ENCODE measurements at places on chromosomes 6 and 20.

- no peak for DNase-seq
Observed at GRCh38 chr6:101263596-101263995, 129.9 kb upstream of the GRIK2 start.

DNA sequence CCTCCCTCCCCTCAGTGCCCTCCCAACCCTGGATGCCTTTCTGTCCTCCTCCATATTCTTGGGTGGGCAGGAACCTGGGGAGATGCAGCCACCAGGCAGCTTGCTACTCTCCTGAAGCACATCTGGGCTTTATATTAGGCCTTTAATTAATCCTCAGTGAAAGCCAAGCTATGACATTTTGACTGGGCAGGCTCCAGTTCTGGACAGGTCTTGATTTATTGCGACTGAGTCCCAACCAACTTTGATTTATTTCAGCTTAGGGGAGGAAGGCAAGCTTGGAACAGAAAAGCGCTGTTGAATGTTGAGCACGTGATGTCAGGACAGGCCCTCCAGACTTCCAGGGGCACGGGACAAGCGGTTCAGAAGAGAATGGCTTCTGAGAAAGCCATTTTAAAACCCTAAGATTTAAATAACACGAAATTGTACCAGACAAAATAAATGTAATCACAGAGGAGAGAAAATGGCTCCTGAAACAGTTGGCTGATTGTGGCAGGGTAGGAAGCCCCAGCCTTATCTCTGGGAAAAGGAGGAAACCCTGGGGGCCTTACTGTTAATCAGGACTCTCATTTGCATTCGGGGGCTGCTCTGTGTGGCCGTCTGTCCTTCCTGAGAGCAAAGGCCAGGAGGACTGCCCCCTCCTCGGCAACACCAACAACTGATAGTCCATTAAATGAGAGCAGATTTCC lies 294.2 kb downstream of the FOXC1 start:
- no peak for DNase-seq

DNA sequence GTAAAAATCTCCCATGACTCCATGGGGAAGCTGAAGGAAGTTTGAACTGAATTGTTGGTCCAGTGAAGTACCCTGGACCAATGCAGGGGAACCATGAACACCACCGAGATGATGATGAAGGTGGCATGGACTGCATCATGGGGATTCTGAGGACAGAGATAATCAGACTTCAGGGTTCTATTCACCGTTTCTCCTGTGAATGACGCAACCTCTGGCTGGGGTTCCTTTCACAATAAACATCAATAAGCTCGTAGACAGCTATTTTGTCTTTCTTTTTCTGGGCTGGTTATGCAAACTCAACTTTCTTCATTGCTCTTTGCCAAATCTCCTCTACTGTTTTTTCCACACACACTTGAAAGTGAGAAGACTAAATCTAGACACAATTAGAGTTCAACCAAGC lies 87.9 kb upstream of the NKX2-2 start:
- DNase-seq: no peak

DNA sequence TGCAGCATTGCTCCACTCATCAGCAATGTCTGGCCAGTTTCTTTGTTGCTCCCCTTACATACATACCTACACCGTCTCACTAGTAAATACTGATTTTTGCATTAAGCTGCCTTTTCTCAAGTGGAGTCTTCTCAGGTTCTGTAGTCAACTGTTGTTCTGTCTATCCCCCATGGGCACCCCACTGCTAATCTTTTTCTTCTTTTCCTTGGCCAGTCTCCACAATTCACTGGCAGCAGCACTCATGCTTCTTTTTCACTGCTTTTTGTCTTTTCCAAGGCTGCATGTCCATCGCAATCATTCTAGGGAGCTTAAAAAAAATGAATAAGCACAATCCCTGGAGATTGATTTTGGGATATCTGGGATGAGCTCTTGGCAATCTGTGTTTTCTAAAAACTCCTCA lies 10.3 kb upstream of the ERVFRD-1 start:
- DNase-seq: no peak

- DNase-seq: no peak
Observed at GRCh38 chr6:41626917-41627316, 11.4 kb upstream of the MDFI start.

DNA sequence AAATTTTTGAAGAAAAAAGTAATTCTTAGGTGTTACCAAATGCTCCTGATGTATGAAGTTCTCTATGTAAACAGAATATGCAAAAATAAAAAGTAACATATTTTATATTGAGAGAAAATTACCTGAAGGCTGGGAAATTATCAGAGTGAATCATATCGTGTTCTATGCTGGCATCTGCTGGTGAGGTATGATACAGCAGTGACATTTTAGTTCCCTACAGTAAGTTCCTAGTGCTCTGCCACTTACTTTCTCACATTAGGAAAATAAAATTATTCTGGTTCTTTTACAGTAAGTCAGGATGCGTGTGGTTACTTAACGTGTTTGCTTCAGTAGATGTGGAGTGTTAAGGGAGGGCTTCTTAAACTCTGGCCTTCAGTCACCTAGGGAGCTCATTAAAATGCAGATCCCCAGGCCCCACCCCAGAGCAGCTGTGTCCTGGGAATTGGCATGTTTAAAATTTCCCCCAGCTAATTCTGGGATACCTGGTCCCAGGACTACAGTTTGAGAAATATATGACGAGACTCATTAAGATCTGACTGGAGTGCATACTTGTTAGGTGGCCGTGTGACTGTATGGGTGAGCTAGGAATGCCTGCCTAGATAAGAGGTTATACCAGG lies 3.2 kb downstream of the ACTR5 start:
- no peak for DNase-seq

- DNase-seq: no peak
Observed at GRCh38 chr20:33401921-33402369, 626 bp upstream of the CDK5RAP1 start.

DNA sequence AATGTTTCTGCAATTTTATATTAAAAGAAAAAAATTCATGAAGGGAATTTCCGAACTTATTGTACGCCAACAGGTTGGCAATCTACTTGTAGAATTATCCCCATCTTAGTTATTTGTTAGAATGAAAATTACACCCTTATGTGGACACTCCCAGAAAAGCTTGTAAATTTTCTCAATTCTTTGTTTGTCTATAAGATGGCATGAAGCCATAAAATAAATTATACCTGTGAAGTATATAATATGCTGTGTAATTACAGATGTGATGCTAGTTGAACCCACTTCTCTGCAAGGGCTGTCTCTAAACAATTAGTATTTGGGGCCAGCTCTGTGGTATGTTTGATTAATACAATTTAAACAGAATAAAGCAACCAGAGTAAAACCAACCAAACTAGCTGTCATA lies 52.1 kb upstream of the DSP start:
- no peak for DNase-seq

GRCh38 chr6:167058261-167058660 lies 59.1 kb downstream of the CEP43 start:
- no peak for DNase-seq

DNA sequence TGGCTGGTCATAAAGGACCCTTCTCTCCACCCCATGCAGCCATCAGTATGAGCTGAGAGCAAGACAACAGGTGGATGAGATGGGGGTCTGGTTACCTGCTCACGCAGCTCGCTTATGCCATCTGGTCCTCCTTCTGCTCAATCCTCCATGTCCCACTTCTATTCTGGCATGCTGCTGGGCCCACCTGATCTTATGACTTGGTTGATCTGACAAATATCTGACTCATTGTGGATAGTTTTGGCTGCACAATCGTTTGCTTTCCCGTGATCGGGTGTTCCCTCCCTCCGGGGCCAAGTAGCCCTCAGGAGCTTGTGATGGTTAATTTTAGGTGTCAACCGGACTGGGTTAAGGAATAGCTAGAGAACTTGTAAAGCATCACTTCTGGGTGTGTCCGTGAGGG lies 26.6 kb upstream of the ELMO2 start:
- no peak for DNase-seq

DNA sequence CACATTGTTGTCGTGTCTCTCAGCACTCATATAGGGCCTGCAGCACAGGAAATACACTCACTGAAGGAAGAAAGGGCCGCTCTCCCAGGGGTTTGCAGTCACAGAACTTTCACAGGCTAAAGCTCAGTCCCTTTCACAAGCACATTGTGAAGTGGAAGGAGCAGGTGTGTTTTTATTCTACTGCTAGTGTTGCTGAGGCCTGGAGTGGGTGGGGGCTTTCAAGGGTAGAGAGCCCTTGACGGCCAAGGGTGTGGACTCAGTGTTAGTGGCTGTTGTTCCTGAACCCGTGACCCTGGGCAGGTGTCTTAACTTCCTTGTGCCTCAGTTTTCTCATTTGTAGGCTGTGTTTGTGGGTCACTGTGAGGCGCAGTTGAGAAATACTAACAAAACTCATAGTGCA lies 66.2 kb upstream of the SLC22A1 start:
- DNase-seq: no peak

DNA sequence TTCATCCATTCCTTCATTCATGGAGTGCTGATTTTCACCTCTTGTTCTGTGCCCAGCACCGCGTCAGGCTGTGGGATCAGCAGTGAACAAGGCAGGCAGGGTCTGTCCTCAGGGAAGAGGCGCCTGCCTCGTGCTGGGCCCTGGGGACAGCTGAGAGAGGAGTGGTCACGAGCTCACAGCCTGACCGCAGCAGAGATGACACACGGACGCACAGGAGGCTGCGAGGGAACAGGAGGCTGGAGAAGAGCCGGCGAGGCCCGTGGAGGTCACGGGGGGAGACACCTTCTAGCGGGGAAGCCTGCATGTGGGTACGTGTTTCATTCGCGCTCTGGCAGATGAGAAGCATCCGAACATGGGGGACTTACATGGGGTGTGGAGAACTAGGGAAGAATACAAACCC lies 27.5 kb downstream of the PXDC1 start:
- DNase-seq: no peak

DNA sequence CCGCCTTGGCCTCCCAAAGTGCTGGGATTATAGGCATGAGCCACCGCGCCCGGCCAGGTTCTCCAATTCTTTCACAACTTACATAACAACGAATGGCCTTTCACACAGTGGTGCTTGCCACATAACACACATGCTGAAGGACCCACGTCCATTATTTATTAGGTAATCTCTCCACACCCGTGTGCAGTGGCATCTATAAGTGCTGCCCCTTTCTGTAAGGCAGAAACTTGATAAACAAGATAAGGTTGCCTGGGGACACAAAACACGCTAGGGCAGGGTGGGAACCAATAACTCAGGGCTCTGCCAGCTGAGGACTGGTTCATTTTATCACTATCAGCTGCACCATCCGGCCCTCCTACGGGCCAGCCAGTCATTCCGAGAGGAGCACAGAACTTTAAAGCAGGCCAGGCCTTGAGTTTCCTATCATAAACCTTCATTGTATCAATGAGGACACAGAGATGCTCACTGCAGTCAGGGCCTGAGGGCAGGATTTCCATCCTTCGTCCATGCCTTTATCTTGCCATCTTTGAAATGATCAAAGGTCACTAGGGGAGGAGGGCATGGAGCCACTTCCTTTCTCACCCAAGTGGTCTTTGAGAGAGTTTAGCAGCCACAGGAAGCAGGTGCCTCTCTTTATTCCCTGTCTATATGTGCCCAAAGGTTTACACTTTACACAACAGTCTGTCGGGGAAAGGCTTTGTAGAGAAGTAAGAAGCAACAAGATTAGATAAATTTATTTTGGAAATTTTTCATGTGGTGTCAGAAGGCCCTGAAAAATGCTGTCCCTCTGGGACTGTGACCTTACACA lies 37.6 kb downstream of the GPLD1 start:
- DNase-seq: no peak

GRCh38 chr6:27650620-27651370 lies 177.9 kb upstream of the ZNF184 start:
- DNase-seq: peak; percentile 17

DNA sequence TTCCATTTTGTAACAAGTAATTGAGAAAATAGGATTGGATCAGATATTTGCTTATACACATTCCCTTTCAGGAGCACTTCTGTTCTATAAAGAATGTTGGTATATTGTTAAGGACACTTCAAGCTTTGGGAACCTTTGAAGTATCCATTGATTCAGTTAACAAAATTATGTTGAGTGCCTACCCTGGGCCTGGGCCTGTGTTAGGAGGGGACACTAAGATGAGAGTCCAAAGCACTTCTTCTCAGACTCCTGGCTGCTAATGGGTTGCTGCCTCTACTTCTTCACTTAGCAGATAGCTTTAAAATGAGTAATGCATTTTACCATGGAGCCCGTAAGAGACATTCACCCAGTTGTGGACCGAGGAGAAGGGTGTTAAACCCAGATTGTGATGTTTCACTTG lies 40.3 kb downstream of the PTPN1 start:
- no peak for DNase-seq

DNA sequence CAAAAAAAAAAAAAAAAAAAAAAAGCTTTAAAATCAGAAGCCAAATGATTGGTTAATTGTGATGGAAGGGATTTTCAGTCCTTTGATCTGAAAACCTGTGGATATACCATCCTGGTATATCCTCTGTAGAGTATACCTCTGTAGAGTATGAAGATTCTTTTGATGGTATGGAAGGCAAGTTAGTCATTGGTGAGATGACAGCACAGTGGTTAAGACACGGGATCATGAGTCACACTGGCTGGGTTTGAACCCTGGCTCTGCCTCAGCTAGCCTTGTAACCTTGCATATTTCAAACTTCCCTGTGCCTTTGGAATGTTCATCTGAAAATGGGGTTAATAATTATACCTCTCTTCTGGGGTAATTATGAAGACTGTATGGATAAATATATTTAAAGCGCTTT lies 179.3 kb downstream of the CARMIL1 start:
- no peak for DNase-seq

- no peak for DNase-seq
Observed at GRCh38 chr20:49969234-49969633, 13.5 kb upstream of the SNAI1 start.

DNA sequence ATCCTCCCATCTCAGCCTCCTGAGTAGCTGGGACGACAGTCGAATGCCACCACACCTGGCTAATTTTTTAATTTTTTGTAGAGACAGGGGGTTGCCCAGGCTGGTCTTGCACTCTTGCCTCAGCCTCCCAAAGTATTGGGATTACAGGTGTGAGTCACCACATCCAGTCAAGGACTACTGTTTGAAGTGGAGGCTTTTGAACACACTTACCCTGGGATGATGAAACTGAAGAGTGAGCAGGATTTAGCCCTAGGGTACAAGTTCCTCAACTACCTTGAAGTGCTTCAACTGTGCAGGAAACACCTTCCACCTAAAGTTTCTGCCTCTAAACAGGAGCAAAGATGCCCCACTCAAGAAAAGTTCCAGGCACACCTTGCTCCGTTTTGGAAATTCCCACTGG lies 15.7 kb upstream of the PARD6B start:
- no peak for DNase-seq

- no peak for DNase-seq
Observed at GRCh38 chr6:24968783-24969182, 33.0 kb upstream of the RIPOR2 start.

- DNase-seq: no peak
Observed at GRCh38 chr6:17315262-17315661, 34.1 kb downstream of the RBM24 start.

DNA sequence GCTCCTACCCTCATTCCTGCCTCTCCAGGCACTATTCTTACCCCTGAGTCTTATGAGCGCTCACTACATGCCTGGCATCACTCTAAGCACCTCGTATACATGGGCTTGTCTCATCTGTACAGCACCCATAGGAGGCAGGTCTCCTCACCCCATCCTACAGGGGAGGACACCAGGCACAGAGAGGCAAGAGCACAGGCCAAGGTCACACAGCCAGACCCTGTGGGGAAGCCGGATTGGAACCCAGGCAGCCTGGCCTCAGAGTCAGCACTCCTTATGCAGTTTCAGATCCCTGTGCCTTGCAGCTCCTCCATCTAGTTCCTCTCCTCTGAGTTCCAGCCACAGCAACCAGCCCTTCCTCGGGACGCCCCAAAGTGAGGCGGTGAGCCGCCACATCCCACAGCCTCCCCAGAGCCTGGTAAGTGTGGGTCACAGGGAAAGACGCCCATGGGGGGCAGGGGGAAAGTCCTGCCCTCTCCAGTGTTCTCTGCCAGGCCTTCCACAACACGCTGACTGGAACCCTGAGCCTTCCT lies 103.3 kb downstream of the NFATC2 start:
- DNase-seq: no peak
